ENCODE measurements at places on chromosomes 13 and 19. TPM values are rescaled to one million over a fixed set of nuclear protein-coding genes. Genes with fewer than 3 reads are reported as not detected.
A peak's percentile ranks its signal among the peaks of the same experiment; 100 is the strongest.

Gene GDF15
- total RNA-seq: 4.2 TPM

Gene NLRP11
- total RNA-seq: not detected

GRCh38 chr13:92187378-92187989 lies 789.1 kb downstream of the GPC5 start:
- H3K36me3 ChIP-seq: no peaks in the 10 kb centered on the region
- H3K27ac ChIP-seq: no peak overlapping the region
- no peak for DNase-seq
- H3K27me3 ChIP-seq: no peaks in the 10 kb centered on the region
- H3K4me3 ChIP-seq: no peak overlapping the region

DNA sequence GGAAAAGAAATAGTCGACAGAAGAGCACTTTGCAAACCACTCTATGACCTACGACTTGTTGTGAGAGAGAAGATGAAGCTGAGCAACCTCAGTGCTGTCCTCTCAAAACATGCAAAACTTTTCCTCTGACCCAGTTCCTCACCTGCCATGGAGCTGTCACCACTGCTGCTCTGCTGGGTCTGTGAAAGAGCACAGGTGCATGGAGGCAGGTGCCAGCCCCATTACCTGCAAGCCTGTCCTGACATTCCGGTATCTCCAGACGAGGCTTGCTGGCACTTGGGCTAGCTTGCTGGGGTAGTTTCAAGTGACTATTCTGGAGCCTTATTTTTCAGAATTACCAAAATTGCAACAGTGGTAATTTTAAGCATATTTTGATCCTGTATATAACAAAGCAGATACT lies 49.5 kb upstream of the RFXAP start:
- H3K36me3 ChIP-seq: no peaks in the 10 kb centered on the region
- H3K4me1 ChIP-seq: no peaks in the 10 kb centered on the region
- no peaks in the 10 kb centered on the region for H3K27me3 ChIP-seq
- no peak overlapping the region for H3K4me3 ChIP-seq
- no peak for DNase-seq

GRCh38 chr13:45341799-45342500 lies 967 bp upstream of the TPT1 start:
- peaks cover 2% of the 10 kb centered on the region for H3K36me3 ChIP-seq
- peak overlapping the region; percentile 95 for H3K27ac ChIP-seq

GRCh38 chr13:101415358-101416174 lies 742 bp downstream of the NALCN start:
- no peaks in the 10 kb centered on the region for H3K27me3 ChIP-seq
- H3K36me3 ChIP-seq: no peaks in the 10 kb centered on the region
- peak overlapping the region; percentile 49 for H3K27ac ChIP-seq
- H3K4me1 ChIP-seq: peaks cover 1% of the 10 kb centered on the region
- H3K4me3 ChIP-seq: peak overlapping the region; percentile 90

DNA sequence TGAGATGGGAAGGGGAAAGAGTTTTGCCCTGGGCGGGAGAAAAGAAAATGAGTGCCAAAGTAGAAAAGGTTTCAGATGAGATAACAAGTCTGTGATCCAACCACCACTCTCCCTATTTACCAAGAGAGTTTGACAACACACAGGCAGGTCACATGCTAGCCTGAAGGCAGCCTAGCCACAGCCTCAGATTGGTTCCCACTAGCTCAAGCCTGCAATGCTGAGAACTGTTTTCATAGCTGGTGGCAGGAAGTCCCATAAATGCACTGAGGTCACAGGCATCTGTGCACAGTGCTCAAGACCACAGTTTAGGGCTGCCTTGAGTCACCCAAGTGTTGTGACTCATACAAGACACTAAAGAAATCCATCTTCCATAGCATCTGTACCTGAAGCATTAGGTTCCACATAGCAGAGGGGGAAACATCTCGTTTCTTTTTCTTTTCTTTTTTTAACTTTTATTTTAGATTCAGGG lies 18.5 kb upstream of the POP4 start:
- no peak overlapping the region for H3K4me3 ChIP-seq
- no peak for DNase-seq
- no peaks in the 10 kb centered on the region for H3K4me1 ChIP-seq
- H3K27me3 ChIP-seq: no peaks in the 10 kb centered on the region

DNA sequence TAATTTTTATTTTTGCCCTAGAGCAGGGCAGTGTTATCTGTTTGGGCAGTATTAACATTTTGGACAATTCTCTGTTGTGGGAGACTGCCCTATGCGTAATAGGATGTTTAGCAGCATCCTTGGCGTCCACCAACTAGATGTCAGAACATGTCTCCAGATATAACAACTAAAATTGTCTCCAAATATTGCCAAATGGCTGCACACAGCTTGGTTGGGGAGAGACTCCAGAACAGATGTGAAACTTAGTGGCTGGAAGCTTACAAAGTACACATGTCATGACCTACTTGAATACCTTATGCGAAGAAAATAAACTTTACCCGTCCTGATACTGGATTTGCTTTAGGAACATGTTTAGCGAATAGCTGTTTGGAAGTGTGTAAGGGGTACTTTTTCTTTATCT lies 123.0 kb downstream of the GGACT start:
- no peak for DNase-seq
- H3K4me3 ChIP-seq: no peak overlapping the region
- H3K27ac ChIP-seq: no peak overlapping the region
- no peaks in the 10 kb centered on the region for H3K27me3 ChIP-seq

GRCh38 chr19:42057846-42058245 lies 12.2 kb downstream of the GRIK5 start:
- H3K27ac ChIP-seq: no peak overlapping the region
- H3K27me3 ChIP-seq: no peaks in the 10 kb centered on the region
- no peaks in the 10 kb centered on the region for H3K4me1 ChIP-seq
- no peaks in the 10 kb centered on the region for H3K36me3 ChIP-seq
- no peak overlapping the region for H3K4me3 ChIP-seq

Data from aorta (tissue), 5 donors.